ENCODE measurements at places on chromosomes 12 and 14.

DNA sequence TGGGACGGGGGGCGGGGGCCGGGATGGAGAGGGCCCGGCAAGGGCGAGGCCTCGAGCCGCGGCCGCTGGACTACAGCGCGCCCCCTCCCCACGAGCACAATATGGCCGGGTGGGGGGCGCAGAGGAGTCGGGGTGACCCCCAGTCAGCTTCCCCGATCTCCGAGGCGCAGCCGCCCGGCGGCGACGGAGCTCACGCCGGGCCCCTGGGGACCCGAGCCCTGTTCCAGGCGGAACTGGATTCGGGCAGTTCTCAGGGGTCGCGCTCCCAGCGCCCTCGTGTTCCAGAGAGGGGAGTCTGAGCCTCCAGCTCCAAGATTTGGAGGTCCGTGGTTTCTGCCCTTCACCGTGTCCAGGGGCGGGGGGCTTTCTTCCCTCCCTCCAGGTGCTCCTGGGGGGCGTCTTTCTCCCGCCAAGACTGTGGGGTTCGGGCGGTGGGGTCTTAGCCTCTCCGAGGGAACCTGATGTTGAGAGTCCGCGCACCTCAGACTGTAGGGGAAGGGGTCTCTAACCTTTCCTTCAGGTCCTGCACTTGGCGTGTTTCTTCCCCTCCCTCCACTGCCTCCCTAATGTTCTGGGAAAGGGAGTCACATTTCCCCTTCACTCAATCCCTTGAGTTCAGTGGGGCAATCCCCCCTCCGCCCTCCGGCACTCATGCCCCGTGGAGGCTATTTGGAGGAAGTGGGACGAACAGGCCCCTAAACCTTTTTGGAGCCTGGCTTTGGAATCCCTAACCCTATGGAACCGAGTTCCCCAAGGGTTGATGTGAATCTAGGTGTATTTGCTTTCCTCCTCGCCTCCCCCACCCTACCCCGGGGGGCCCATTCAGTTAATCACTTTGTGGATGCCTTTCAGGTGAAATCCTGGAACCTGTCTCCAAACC, 584 bp downstream of the ACVR1B start:
- no peak for DNase-seq

GRCh38 chr12:30813525-30814294, 59.0 kb upstream of the CAPRIN2 start:
- DNase-seq: no peak

GRCh38 chr14:101876555-101876938, 87.8 kb upstream of the DYNC1H1 start:
- DNase-seq: peak; percentile 55

DNA sequence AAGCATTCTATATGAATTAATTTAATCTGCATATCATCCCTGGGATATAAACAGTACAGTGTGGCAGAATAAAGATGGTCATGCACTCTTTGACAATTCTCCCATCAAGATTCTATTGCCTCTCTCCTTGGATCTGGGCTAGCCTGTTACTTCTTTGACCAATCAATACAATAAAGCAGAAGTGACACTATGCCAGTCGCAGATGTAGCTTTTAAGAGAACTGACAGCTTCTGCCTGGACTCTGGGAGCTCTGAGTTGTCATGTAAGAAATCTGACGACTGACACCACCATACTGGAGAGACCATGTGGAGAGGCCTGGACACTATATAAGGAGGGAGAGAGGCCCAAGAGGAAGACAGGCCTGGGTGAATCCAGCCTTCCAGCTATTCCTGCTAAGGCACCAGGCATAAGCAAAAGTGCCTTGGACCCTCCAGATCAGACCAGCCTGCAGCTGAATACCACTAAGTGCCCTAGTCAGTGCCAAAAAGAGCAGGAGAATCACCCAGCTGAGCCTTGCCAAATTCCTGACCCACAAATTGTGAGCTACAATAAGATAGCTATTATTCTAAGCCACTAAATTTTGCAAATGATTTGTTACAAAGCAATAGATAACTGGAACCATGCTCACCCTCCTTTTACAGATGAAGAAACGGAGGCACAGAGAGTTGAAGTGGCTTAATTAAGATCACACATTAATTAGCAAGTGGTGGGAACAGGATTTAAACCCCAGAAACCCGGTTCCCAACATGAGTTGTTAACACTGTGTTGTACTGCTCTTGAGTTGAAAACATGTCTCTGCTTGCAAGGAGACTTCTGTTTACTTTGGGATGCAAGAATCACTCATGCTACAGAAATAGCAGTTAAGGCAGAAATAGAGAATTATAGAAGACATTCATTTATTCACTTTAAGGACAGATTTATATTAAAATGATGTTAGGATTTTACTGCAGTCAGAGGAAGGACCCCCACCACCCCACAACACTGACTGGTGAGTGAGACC, 84.6 kb downstream of the RIN3 start:
- DNase-seq: no peak

DNA sequence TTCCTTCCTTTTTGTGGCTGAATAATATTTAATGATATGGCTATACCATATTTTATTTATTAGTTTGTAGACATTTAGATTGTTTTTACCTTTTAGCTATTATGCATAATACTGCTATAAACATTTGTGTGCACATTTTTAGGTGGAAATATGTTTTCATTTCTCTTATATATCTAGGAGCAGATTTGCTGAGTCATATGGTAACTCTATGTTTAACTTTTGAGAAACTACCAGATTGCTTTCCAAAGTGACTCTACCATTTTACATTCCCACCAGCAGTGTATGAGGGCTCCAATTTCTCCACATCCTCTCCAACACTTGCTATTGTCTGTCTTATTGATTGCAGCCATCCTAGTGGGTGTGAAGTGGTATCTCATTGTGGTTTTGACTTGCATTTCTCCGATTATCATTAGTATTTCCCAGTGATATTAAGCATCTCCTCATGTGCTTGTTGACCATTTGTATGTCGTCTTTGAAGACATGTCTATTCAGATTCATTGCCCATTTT, 160.2 kb downstream of the KICS2 start:
- DNase-seq: no peak

DNA sequence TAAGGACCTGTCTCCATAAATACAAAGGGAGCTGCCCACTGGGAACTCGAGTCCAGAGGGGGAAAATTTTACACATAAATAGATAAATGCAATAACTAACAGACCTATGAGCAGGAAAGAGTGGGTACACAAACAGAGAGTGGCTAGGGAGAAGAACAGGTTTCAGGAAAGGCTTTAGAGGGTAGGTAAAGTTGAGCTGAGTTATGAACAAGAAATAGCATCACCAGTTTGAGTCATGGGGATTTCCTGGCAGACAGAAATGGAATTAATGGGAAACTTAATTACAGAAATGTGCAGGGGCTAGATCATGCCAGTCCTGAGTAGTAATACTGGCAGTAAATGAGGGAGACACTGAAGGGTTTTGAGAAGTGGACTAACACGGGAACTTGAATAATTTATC, 58.0 kb upstream of the CCDC175 start:
- no peak for DNase-seq

- DNase-seq: no peak
Measured at GRCh38 chr12:109292342-109292711, 16.8 kb downstream of the FOXN4 start.

DNA sequence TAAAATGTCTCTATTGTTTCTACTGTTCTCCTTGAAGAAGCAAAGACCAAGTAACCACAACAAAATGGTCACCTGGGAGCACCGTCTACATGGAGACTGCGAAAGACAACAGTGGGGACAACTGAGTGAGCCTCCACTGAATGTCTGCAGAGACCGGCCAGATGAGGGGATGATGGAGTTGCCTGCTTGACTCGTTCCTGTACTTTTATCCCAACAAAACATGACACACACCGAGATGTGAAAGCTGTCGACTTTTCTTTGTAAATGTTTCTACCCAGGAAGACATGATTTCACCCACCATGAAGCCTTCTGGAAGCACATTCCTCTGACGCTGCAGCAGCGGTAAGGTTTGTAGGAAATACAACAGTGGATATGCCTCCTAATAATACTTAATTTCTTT, 66.9 kb downstream of the FOXN3 start:
- DNase-seq: no peak

GRCh38 chr14:61074852-61075251, 93.8 kb downstream of the SLC38A6 start:
- DNase-seq: no peak

DNA sequence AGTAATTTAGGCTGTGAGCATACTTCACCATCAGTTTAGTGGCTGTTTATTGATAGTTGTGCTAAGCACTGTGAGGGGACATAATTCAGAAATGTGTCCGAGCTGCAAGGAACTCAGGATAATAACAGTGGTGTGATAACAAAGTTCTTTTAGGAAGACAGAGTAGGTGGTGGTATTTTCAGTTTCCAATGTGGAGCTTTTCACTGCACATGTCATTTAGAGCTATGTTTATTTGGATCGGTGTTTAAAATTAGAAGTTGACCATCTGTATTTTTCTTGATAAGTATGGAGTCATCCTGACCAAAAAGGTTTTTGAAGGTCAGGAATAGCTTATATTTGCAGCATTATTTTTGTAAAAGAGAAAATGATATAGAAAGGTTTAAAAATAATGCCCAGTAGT, 443.5 kb downstream of the TMTC2 start:
- DNase-seq: no peak

DNA sequence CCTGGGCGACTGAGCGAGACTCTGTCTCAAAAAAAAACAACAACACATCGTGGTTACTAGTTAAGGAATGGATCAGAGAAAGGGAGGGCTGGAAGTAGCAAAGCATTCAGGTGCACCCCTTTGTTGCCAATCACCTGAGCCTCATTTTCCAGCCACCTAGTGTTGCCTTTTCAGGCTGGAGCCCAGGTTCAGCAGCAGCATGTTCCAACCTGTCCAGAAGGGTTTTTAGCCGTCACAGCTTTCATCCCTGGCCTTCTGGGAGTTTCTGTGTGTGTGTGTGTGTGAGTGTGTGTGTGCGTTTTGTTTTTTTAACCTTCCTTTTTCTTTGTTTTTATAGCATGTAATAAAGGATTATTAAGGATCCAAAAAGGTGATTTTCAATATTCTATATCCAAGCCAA, 121.1 kb upstream of the ATF1 start:
- no peak for DNase-seq

- DNase-seq: no peak
Measured at GRCh38 chr12:95231190-95231589, 13.6 kb downstream of the VEZT start.

DNA sequence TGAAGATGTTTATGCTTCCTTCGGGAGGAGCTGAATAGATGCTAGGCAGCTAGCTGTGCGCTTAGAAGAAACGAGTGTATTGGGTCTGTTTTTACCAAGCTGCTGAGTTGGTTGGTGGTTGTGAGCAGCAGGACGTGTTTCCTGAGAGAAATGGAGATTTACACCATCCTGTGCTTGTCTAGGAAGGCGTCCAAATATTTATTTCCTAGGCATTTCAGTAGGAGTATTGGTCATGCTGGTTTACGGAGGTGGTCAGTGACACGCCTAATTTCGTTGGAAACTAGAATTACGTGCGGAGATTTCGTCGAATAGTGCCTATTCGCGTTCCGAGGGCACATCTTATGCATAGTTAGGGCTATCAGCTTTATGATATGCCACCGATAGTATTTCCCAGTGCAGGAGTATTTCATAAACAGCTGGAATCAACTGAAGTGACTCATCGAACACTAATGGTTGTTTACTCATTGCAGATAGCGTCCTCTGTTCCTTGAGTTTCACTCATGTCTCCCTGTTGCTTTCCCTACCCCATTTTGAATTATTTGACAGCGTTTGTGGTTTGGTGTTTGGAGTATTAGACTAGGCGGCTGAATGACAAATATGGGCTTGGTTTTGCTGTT, 780 bp downstream of the TBC1D15 start:
- peak; percentile 13 for DNase-seq

DNA sequence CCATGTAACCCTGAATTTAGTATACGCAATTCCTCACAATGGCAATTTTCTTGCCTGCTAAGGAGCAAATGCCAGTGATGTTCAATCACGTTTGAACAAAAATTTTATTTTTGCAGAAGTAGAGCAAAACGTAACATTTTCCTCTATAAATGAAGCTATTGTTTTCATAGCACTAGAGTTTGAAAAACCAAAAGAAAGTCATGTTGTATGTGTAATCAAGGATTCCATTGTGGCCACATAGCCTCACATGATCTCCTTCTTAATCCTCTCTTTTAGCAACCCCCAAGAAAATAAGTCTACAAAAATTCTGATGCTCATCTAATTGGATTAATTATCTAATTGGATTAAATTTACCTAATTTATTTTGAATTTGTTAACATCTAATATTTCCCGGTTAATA, 1217.4 kb upstream of the FLRT2 start:
- DNase-seq: no peak

GRCh38 chr12:130924966-130925665, 28.6 kb upstream of the ADGRD1 start:
- no peak for DNase-seq

- DNase-seq: no peak
Measured at GRCh38 chr14:99512571-99513182, 31.5 kb downstream of the CCNK start.

- no peak for DNase-seq
Measured at GRCh38 chr12:59080101-59080500, 159.8 kb upstream of the LRIG3 start.

- no peak for DNase-seq
Measured at GRCh38 chr12:77166696-77167095, 101.3 kb upstream of the E2F7 start.

GRCh38 chr12:120892265-120892664, 11.9 kb downstream of the SPPL3 start:
- no peak for DNase-seq

- no peak for DNase-seq
Measured at GRCh38 chr14:104287301-104288009, 149.1 kb downstream of the KIF26A start.

DNA sequence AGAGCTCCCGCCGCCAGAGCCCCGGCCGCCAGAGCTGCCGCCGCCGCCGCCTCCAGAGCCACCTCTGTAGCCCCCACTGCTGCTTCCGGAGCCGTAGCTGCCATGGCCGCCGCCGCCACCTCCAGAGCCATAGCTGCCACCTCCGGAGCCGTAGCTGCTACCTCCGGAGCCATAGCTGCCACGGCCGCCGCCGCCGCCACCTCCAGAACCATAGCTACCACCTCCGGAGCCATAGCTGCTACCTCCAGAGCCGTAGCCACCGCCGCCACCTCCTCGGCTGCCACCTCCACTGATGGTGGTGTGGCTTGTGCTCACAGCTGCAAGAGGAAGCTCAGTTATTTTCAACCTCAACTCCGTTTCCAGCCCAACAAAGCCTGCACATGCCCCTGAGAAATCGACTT, 4.9 kb downstream of the KRT1 start:
- no peak for DNase-seq

DNA sequence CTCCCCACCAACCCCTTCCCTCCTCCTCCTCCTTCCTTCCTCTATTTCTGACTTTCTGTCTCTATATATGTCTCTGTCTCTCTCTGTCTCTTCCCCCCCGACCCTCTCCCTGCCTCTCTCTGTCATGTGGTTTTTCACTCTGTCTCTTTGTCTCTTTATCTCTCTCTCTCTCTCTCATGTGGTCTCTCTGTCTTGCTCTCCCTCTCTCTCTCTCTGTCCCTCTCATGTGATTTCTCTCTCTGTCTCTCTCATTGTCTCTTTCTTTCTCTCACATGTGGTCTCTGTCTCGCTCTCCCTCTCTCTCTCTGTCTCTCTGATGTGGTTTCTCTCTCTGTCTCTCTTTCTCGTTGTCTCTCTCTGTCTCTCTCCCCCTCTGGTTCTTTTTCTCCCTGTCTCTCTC, 59.3 kb downstream of the PHETA1 start:
- DNase-seq: no peak
